ENCODE measurements at places on chromosomes 7 and 10.
A peak's percentile ranks its signal among the peaks of the same experiment; 100 is the strongest.

DNA sequence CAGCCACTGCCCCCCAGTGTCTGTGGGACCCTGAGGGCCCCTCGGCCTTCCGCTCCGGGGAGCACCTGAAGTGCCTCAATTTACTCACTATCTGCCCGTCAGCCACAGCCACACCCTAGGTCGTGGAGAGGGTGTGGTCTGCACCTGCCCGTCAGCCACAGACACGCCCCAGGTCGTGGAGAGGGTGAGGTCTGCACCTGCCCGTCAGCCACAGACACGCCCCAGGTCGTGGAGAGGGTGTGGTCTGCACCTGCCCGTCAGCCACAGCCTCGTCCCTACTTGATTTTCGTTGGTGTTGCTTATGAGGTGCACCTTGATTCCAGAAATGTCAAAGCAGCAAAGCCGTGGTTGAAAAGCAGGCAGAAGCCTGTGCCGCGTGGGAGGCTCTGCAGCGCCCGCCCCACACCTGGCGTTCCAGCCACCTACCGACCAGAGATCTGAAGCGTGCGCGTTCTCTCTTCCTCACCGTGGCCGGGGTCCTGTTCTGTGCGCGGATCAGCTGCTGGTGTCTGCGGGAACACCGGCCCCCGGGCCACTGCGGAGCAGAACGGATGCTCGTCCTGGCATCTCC lies 101.6 kb downstream of the DYNC2I1 start:
- no peak for DNase-seq

DNA sequence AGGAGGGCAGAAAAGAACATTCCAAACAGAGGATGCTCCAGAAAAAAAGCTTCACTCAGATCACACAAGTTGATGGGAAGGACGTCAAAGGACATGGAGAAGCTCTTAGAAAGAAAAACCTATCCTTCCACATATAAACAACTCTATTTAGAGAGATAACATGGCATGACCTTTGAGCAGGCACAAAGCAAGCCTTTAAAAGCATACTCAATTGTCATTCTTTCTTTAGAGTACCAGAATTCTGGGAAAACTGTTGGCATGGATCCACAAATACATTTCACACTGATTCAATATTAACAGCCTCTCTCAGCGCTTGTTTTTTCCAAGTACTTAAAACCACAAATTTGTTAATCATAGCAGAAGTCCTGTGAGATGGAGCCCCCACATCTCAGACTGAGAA lies 7.3 kb upstream of the ABLIM1 start:
- no peak for DNase-seq

DNA sequence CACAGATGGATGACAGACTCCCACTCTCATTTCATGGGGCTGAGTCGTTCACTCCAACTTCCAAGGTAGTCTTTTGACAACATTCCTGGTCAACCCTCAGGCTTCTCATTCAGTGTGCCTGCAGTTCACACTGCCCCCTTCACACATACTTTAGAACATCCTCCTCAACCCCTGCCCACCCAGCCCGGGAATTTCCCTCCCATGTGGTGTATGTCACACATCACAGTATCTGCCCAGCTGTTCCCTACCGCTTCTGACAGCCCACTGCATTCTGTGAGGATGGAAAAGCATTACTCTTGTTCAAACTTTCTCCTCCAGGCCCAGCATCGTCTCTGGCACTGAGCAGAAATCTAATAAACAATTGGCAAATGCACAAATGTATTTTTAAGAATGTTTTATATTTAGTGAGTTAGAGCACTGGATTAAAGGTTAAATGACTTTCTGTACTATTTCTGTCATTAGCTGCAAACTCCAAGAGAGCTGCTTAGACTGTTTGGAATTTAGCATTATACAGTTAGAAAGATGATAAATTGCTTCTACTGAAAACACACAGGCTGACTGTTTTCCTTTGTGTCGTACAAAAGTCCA lies 110.4 kb downstream of the SFMBT2 start:
- DNase-seq, result no peak

GRCh38 chr10:88152728-88153133 lies 289.3 kb downstream of the PTEN start:
- DNase-seq, result no peak

- no peak for DNase-seq
Observed at GRCh38 chr7:95718577-95719410, 53.6 kb upstream of the DYNC1I1 start.

GRCh38 chr7:106938803-106939202 lies 73.7 kb downstream of the PIK3CG start:
- no peak for DNase-seq

DNA sequence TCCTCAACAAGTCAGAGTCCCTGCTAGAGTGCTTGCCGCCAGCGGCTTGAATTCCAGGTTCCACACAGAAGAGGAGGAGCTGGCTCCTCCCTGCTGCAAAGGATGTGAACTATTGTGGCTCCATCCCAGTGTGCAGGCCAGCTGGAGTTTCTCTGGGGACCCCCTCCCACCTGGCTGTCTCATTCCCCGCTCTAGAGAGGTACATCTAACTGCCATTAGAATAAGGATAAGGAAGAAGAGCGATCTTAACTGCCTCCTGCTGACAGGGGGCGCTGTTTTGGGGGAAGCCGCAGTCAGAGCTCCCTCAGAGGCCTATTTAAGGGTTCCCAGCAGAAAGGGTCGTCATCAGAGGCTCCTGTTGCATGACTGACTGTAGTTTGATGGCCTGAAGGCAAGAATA lies 40.8 kb upstream of the HECW1 start:
- peak; percentile 44 for DNase-seq

- DNase-seq, result no peak
Observed at GRCh38 chr7:6510476-6511133, 40.7 kb downstream of the GRID2IP start.

- no peak for DNase-seq
Observed at GRCh38 chr7:147805996-147806576, 784.5 kb upstream of the C7orf33 start.

- no peak for DNase-seq
Observed at GRCh38 chr7:155570171-155570958, 24.0 kb upstream of the CNPY1 start.

GRCh38 chr7:50412973-50413372 lies 37.2 kb downstream of the FIGNL1 start:
- DNase-seq, result no peak

- no peak for DNase-seq
Observed at GRCh38 chr10:72712136-72712535, 20.2 kb downstream of the MCU start.

DNA sequence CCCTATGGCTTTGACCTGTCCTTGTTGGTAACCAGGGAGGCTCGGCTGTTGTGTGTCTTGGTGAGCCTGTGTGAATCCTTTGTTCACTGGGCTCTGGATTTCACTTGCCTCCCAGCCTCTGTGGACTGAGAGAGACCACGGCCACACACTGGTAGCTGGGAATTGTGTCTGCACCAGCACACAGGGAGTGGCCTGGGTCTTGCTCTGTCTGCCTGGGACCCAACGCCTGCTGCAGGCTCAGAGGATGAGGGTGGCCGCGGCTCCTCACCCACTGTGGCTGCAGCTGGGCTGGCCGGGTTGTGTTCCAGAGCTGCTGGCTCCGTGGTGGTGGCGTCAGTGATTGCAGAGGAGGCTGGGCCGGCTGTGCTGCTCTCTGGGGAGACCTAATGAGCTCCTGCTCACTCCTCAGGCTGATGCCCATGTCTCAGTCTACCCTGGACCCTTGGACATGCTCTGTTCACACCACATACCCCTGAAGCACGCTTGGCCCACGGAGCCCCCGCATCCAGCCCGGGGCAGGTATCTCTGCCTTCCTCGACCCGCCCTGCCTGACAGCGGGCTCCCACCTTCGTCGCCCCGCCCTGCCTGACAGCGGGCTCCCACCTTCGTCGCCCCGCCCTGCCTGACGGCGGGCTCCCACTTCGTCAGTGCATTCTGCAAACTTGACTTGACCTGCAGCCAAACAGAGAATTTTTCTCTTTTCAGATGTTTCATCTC lies 328.5 kb downstream of the ADARB2 start:
- no peak for DNase-seq

GRCh38 chr10:124508070-124508667 lies 46.5 kb downstream of the LHPP start:
- DNase-seq, result no peak

DNA sequence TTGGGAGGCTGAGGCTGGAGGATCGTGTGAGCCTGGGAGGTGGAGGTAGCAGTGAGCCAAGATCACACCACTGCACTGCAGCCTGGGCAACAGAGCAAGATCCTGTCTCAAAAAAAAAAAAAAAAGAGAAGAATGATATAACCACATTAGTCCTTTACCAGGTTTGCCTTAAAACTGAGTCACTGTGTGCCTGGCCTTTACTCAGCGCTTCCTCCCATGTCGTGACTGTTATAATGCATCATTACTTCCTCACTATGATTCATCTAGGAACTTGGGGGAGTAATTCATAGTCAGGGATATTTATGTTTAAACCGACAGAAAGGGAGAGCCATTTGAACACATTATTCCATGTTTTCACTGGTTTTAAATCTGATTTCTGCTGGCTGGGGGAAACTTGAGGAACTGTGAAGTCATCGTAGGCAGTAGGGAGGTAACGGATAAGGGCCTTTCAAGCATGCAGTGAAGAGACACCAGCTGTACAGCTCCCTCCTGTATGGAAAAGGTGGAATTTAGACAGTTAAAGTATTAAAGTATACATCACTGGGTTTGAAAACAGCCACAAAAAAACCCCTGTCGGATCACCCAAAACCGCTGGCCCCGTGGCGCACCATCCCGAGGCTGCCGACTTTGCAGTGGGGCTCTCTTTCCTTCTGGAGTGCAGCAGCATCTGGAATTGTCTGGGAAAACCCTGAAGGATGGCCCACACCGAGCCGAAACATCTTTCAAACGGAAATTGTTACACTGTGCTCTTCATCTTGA lies 119.8 kb downstream of the NKX6-2 start:
- no peak for DNase-seq

- DNase-seq, result no peak
Observed at GRCh38 chr7:143047326-143047725, 4.8 kb upstream of the OR6V1 start.

Data from endothelial cell (in vitro differentiated cells).